Inflammatory macrophage treated with lipopolysaccharide for 1 hour (primary cell): ENCODE measurements at places on chromosomes 7 and 10.

DNA sequence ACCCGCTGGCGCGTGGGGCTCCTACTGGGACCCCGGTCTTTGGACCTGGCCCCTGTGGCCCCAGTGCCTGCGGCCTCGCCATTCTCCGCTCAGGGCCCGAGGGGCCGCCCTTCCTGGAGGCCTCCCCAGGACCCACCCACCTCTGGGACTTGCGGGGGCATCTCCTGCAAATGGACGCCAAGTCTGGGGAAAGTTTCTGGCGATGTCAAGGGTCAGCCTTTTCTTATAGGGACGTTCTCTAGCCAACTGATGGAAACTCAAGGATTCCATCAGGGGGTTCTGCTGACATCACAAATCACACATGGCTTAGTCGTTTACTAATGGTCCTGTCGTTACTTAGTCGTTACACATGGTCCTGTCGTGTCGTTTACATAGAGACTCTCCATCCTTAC, 57.7 kb upstream of the RHOBTB1 start:
- no peak for DNase-seq

DNA sequence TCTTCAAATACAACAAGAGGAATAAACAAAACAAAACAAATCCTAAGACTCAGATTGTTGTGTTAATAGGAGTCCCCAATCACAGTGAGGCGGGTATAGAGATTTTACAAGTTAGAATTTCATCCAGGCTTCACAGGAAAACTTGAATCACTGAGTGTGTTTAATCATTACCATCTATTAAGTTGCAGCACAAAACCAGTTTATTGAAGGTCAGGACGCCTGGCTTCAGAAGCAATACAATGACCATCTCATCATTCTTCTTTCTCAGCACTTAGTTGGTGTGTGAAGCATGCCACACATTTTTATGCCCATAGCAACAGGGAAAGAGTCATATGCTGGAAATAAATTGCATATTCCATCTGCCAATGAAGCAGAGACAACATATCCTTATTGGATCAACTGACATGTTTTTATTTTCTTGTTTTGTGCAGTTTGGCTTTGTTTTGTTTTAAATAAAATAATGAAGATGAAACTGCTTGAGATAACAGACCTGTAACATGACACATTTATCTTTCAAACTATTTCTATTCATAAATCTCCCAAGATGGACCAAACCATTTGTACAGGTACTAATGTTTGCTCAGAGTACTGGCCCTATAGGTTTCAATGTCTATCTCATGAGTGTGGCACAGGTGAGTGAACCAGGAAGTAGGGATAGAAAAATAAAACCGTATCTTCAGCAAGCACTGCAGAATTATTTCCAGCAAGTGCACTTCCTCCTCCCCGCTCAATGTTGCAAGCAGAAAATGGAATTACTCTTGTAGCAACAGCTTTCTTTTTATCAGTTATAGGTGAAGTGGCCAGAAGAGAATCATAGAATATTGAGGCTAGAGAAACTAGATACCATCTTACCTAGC, 40.4 kb downstream of the TAC1 start:
- no peak for DNase-seq

GRCh38 chr10:124987788-124988187, 45.9 kb downstream of the ZRANB1 start:
- no peak for DNase-seq

DNA sequence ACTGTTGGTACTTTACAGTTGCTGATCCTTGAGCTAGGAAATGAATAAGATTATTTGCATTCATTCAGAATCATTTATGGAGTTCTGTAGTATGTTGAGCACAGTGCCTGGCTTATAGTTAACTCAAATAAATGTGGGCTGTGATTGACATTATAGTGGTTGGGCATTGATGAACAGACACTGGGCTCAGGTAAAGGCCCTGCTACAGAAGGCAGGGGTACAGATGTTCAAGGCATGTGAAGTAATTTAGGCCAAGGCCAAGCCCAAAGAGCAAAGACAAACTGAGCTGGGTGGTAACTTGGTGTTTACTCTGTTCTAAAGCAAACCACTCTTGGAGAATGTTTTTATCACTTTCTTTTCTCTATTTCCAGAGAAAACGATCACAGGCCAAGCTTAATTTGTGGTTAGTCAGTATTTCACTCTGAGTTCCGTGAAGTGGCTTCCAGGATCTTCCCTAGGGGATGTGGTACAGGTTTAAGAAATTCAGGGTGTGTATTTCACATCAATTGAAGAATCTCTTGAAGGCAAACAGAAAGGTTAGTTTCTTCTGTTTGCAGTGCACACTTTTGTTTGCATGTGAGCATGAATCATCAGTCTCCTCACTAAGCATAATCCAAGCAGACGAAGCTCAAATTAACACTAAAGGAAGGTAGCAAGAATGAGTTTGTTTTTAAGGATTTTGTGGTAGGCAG, 113.9 kb upstream of the PRR15 start:
- no peak for DNase-seq

GRCh38 chr10:116779076-116779687, 36.8 kb upstream of the HSPA12A start:
- DNase-seq: no peak

DNA sequence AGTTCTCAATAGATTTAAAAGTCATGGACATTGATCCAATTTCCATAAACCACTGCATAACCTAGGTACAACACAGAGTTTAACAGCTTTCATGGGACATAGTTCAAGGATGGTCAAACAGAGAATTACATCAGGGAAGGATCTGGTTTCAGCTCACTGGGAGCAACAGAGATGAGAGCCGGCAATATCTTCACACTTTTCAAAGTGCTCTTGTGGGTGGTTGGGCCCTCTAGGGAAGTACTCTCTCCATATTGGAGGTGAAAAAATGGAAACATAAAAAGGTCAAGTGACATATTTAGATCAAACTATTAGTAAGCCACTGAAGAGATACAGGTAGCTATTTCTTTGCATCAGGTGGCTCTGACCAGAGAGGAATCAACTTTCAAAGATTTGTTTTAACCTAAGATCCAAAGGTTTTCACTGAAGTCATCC, 61.8 kb upstream of the LRRN3 start:
- no peak for DNase-seq

GRCh38 chr10:5071411-5072198, 22.6 kb upstream of the AKR1C3 start:
- no peak for DNase-seq
